ENCODE measurements at places on chromosomes 12 and 14. TPM values are rescaled to one million over a fixed set of nuclear protein-coding genes. Genes with fewer than 3 reads are reported as not detected.

DNA sequence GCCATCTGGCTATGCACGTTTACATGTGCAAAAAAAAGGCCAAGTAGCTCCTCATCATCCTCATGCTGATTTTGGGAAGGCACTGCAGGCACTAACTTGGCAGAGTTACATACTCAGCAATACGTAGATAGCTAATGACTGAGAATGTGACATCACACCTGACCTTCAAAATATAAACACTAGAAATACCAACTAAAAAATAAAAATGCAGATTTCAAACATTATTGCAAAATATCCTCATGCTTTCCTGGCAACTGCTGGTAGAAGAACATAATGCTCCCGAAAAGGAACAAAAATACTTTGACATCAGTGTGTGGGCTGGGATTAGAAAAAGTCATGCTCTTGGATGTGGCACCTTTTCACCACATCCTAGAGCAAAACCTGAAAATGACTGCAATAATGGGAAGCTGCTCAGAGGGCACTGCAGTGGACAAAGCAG is 153.2 kb upstream of the ABCD2 start:
- DNase-seq: no peak

The PRPH gene
- 1.5 TPM for total RNA-seq

- no peak for DNase-seq
These were observed 40.3 kb downstream of the TIMELESS start for GRCh38 chr12:56408799-56409417.

DNA sequence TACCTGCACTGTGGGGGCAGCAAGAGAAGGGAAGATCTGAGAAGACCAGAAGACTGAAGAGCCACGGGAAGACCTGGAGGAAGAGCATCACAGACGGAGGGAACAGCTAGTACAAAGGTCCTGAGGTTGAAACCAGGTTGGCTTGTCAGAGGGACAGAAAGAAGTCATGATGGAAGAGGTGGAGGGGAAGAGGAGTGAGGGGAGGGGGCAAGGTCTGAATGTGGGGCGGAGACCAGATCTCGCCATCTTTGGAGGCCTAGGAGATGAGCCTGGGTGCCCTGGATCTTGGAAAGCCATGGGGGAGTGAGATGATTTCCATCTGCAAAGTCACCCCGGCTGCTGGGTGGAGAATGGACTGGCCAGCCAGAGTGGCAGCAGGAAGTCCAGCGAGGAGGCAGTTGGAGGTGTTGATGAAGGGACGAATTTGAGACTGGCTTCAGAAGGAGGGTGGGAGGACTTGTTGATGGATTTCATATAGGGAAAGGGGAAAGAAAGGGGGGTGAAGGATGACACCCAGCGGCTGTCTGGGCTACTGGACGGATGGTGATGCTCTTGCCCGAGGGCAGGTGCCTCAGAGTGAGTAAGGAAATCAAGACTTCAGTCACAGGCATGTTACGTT is 14.6 kb upstream of the UBC start:
- DNase-seq: no peak

GRCh38 chr12:96104566-96104965 is 69.2 kb upstream of the LTA4H start:
- no peak for DNase-seq

- DNase-seq: no peak
These were observed 61.0 kb downstream of the LRRC74A start for GRCh38 chr14:76887191-76887590.

The DACT1 gene
- 4.3 TPM for total RNA-seq

The RTL1 gene
- total RNA-seq: not detected

DNA sequence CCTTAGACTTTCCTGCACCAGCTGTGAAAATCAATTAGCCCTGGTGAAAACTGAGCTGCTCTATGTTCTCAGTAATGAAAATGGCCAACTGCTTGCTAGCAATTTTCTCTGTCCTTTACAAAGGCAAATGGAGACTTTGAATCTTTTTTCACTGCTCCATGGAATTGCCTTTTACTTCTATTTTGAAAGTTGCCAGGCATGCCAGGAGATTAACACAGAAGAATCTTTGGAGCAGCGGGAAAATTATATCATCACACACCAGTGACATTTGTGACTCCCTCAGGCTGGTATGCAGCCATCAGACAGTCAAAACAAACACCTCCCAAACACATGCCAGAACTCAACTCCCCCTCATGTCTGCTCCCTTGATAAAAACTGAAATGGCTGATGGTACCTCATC is 872.0 kb upstream of the FLRT2 start:
- no peak for DNase-seq

DNA sequence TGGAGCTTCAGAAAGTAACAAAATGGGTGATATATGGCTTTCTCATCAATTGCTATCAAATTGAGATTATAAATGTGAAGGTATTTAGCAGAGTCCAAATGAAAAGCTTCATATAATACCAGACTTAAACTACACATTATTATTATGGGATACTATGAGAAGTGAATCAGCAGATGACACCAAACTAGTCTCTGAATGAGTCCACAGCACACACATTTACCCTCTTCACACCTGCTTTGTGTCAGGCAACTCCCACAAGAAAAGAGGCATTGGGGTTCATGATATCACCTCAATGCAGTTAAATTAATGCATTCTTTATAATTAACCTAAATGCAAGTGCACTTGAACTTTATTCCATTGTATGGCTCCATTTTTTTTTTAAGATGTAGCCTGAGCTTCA is 330.5 kb downstream of the BCL11B start:
- no peak for DNase-seq

The TAS2R19 gene
- 6.9 TPM for total RNA-seq

DNA sequence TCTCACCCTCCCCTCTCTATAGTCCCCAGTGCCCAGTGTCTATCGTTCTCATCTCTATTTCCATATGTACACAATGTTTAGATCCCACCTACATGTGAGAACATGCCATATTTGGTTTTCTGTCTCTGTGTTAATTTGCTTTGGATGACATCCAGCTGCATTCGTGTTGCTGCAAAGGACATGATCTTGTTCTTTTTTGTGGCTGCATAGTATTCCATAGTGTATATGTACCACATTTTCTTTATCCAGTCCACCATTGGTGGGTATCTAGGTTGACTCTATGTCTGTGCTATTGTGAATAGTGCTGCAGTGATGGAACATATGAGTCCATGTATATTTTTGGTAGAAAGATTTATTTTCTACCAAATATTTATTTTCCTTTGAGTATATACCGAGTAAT is 45.7 kb downstream of the ACSS3 start:
- no peak for DNase-seq

DNA sequence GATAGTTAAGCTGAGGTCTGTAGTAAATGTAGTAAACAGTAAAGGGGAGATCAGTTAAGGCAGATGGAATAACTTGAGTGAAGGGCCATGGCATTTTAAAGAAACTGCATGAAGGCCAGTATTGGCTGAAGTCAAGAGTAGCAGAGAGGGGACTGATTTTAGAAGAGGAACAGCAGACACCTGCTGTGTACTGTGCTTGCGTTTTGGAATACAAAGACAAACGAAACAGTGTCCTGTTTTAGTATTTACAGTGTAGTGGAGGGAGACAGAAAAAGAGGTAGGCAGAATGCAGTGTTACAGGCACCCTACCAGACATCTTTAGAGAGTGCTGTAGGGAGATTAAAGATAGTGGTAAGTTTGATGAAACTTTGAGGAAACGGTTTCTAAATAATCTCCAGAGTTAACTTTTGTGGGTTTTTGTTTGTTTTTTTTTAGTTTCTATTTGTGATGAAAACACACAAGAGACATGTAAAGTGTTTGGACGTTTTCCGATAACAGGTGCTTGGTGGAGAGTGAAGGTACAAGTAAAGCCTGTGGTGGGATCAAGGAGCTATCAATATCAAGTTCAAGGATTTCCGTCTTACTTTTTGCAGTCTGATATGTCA is 2.1 kb downstream of the HELB start:
- DNase-seq: no peak

- no peak for DNase-seq
These were observed 36.4 kb upstream of the GXYLT1 start for GRCh38 chr12:42180990-42181596.

DNA sequence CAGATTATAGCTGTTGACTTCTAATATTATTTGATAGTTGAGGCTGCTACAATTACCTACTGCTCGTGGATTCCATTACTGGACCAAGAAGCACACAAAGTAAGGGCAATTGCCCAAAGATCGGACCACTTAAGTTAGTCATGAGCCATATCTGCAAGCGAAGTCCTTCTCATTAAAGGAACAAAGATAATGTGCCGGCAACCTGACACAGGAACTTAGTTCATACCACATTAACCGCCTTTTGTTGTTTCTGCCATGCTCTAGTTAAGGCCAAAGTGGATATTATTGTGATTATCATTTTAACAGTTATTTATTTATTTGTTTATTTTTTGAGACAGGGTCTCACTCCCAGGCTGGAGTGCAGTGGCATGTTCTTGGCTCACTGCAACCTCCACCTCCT is 38.1 kb upstream of the TMED10 start:
- DNase-seq: no peak

DNA sequence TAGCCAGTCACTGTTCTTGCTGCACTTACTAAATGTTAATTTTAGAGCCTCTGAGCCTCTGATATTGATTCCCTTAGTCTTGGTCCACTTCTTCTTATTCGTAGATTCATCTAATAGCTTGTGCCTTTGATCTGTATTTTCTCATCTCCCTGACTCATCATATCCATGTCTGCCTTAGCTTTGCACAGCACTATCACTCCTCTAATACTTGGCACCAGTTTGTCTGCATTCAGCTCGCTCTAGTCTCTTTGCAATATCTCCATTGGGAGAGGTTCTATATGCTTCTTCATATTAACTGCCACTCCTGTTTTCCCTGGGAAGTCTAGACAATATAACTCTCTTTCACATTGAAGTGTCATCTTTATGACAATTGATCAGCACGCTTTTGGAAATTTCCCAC is 68.5 kb upstream of the CSRP2 start:
- DNase-seq: no peak

DNA sequence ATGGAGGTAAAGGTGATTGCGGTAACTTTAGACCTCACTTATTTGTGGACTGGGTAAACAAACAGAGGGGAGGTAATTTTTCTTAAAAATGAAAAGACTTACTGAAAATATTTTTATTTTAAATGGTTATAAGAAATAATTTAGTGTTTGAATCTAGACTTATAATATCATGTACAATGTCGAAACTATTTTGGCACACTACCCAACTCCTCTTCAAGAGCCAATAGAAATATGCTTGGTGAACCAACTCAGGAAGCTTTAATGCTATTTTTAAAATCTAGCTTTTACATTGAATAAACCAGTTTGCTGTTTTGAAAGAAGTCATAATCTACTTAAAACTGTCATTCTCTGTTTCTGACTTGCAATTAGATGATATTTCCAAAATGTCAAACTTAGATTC is 175.8 kb upstream of the NPAS3 start:
- no peak for DNase-seq

DNA sequence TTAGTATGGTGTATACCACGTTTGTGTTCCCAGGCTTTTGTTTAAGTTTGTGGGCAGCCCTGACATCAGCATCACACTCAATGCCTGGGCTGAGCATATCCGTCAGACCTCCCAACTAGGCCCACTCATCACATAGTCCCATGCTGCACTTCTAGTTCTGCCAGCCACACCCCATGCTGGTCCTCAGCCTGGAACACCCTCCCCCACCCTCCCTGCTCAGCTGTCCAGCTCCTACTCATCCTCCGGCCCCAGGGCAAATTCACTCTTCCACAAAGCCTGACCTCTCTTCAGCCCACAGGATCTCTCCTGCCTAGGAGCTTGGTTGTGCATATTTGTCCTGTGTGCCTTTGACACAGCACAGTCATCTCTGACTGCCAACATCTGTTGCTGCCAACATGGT is 3.9 kb upstream of the ENDOU start:
- DNase-seq: no peak

The CHFR gene
- 71.8 TPM for total RNA-seq

GRCh38 chr14:24113801-24114531 is 611 bp upstream of the DCAF11 start:
- peak; percentile 47 for DNase-seq

DNA sequence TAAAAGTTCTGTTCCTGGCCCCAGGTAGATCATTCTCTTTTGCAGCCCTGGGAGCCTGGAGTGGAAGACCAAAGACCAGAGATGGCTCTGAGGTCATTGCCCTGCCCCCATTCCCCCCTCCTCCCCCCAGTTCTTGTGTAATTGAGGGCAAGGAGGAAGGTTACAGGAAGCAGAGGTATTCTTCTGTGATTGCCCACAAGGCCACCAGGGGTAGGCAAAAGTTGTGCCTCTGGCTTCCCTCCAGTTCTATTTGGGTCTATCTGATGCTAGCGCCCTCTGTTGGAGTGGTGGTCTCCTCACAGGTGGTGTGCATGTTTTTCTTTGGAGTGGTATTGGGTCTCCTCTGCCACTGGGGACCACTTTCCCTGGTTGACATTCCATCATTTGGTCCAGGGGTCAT is 41.2 kb upstream of the CRY1 start:
- DNase-seq: no peak

GRCh38 chr12:78793982-78794381 is 70.6 kb upstream of the SYT1 start:
- no peak for DNase-seq

DNA sequence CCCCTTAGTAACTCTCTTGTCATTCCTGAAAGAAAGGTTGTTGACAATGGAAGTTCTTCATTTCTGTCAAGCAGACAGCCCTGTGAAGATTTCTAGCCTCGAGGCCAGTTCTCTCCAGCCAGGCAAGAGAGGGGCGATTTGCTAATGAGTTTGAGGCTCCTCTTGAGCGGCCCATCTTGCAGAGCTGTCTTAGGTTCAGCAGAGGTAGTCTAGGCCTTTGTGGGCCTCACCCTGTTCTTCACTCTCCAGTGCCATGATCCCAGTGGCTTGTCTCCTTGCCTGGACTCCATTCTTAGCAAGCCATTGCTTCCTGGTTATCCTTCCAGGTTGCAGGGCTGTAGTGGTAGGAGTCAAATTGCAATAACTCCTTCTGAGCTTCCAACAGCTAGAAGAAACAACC is 9.7 kb downstream of the TPH2 start:
- no peak for DNase-seq

DNA sequence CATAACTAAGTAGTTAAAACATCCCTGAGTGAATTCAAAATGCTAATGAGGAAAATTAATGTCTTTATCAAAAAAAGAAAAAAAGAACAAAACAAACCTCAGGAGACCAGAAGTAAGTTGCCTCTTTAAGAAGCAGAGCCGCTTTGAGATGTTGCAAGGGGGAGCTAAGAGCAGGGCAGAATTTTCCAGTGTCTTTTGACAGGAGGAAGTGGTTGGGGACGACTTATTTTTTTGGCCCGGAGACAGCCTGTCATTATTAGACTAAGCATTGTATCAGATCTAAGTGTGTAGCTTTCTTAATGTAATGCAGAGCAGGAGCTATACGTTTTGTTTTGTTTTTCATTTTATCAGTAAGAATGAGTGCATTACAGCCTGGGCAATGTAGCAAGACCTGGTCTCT is 206.6 kb downstream of the CACNA1C start:
- DNase-seq: no peak

Data from glomerular endothelial cell (primary cell).